ENCODE measurements at places on chromosomes 16 and 17. TPM values are rescaled to one million over a fixed set of nuclear protein-coding genes. Genes with fewer than 3 reads are reported as not detected.
A peak's percentile ranks its signal among the peaks of the same experiment; 100 is the strongest.

The CACNG1 gene
- total RNA-seq, result not detected

The TMEM238L gene
- total RNA-seq, result not detected

The NPIPA8 gene
- total RNA-seq, result 0.39 TPM

The SPNS2 gene
- total RNA-seq, result not detected

The AATK gene
- not detected for total RNA-seq

The CCL8 gene
- not detected for total RNA-seq

The MPV17L gene
- 1.3 TPM for total RNA-seq

The SNX20 gene
- total RNA-seq, result not detected

The TEKT5 gene
- 0.50 TPM for total RNA-seq

GRCh38 chr17:50240851-50241250, 33.4 kb upstream of the TMEM92 start:
- H3K36me3 ChIP-seq, result peaks cover 3% of the 10 kb centered on the region
- H3K27me3 ChIP-seq, result no peaks in the 10 kb centered on the region
- no peak for DNase-seq
- no peak overlapping the region for H3K4me3 ChIP-seq

GRCh38 chr17:28940675-28941074, 10.6 kb downstream of the PHF12 start:
- H3K4me3 ChIP-seq, result no peak overlapping the region
- H3K36me3 ChIP-seq, result peaks cover 10% of the 10 kb centered on the region
- H3K4me1 ChIP-seq, result peaks cover 37% of the 10 kb centered on the region
- DNase-seq, result no peak
- H3K27ac ChIP-seq, result no peak overlapping the region

GRCh38 chr17:7119314-7119713, 4.7 kb upstream of the ASGR2 start:
- H3K27me3 ChIP-seq, result peaks cover 25% of the 10 kb centered on the region
- H3K36me3 ChIP-seq, result no peaks in the 10 kb centered on the region
- H3K27ac ChIP-seq, result no peak overlapping the region
- no peak overlapping the region for H3K4me3 ChIP-seq
- DNase-seq, result no peak

GRCh38 chr17:72255481-72255880, 134.7 kb downstream of the SOX9 start:
- H3K4me3 ChIP-seq, result no peak overlapping the region
- no peak overlapping the region for H3K27ac ChIP-seq
- H3K36me3 ChIP-seq, result no peaks in the 10 kb centered on the region
- no peaks in the 10 kb centered on the region for H3K4me1 ChIP-seq

DNA sequence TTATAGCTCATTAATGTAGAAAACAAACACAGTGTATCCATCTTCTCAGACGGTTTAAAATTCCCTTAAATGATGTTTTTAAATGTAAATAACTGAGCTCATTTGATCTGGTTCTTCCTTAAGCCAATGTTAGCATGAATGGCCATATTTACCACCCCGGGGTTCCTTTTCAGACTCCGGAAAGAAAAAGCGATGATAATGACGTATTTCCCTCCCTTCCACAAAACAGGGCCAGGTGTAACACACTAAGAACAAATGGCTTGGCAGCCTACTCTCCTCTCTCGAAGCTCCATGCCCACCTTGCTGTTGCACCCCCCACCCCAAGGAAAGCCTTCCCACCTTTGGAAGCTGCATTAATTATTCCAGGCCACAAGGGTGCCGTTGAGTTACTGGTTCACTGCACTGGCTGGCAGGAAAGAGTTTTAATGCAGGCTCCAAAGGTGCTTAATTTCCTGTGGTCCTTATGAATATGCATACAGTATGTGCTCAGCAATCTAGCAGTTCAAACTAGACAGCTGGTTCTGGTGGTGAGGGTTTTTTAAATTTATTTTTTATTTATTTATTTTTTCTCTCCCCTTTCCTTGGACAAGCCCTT, 378.9 kb downstream of the WWOX start:
- no peak overlapping the region for H3K4me3 ChIP-seq
- no peak for DNase-seq
- no peaks in the 10 kb centered on the region for H3K36me3 ChIP-seq
- H3K4me1 ChIP-seq, result peaks cover 15% of the 10 kb centered on the region
- H3K27ac ChIP-seq, result no peak overlapping the region

DNA sequence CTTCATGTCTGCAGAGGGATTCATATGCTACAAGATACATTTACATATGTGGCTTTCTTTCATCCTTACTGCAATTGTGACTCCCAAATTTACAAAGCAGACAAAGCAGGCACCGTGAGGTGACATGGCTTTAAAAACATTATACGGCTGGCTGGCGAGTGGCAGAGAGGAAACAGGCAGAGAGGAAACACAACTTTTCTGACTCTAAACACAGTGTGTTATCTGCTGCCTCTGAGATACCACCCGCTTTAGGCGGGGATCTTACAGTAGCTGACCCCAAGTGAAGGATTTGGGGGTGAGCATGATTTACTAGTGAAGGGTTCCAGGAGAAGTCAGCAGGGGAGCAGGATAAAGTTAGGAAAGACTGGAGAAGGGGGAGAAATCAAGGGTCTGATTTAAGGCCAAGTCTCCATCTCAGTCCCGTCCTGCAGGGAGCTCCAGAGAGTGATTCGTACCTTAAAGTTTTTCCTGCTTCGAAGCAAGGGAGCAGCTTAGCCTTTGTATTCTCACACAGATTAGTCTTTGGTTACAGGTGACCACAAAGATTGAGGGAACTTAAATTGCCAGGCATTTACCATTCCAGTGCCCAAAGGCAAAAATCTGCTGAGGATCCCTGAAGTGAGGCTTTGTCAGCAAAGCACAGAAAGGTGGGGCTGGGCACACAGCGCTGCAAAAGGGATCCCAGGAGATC, 355.0 kb downstream of the GRIN2A start:
- H3K4me1 ChIP-seq, result no peaks in the 10 kb centered on the region
- H3K4me3 ChIP-seq, result no peak overlapping the region
- no peaks in the 10 kb centered on the region for H3K36me3 ChIP-seq
- DNase-seq, result no peak

DNA sequence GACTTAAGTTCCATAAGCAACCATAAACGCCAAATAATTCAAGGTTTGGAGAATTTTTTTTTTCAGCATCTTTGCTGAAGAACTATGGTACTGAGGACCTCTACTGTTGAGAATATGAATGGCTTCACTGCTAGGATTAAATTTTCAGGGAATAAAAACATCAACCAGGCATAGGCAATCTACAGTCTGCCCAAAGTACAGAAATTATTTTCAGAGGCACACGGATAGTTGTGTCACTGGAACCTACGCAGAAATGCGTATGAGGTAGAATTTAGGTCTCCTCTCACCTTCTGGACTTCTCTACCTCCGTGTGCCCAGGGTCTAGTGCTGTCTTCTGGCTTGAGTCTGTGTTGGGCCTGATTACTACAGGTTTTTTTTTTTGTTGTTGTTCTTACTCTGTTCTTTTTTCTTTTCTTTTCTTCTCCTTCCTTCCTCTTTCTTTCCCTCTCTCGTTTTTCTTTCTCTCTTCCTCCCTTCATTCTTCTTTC, 39.7 kb downstream of the NACA2 start:
- no peaks in the 10 kb centered on the region for H3K4me1 ChIP-seq
- H3K36me3 ChIP-seq, result no peaks in the 10 kb centered on the region
- DNase-seq, result no peak
- no peak overlapping the region for H3K27ac ChIP-seq
- peaks cover 56% of the 10 kb centered on the region for H3K27me3 ChIP-seq

DNA sequence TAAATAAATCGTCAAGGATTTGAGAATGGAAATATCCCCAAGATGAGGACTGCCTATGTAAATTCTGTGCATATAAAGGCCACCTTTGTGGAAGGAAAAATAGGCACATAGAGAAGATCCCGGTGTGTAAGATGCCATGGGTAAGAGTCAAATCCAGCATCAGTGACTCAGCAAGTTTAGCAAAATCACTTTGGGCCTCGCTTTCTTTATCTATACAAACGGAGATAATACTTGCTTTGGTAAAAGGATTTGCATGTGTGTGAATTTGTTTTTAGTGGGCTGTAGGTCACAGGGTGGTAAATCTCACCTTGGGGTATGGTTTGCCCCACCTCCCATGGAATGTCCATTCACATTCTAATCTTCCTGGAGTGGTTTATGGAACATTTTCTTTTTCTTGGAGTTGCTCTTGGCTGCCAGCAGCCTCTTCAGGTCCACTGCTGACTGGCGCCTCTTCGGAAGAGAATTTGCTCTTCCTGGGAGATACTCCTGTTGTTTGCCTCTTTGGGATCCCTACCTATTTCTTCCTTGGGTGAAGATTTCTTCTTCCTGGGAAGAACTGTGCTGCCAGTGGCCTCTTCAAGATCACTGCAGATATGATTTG, 587.6 kb downstream of the CDH11 start:
- H3K27me3 ChIP-seq, result no peaks in the 10 kb centered on the region
- H3K36me3 ChIP-seq, result peaks cover 1% of the 10 kb centered on the region
- no peak overlapping the region for H3K27ac ChIP-seq
- no peak for DNase-seq

DNA sequence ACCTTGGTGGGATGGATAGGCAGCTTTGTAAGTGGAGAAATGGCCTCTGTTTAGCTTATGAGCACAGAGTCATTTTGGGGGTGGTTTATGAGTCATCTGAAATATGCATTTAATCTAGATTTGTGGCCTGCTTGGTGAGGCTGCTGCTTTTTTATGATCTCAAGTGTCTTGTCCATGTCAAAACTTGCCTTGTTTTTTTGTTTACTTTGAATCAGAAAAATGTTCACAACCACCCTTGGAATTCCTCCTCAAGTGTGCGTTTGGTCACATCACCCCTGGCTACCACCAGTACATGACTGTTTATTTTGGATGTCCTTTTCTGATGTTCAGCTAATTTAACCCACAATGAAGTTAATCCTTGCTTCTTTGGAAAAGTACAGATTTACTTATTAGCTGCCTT, 64.6 kb downstream of the FTO start:
- H3K27ac ChIP-seq, result peak overlapping the region; percentile 94
- no peaks in the 10 kb centered on the region for H3K36me3 ChIP-seq
- H3K4me1 ChIP-seq, result peaks cover 23% of the 10 kb centered on the region
- H3K27me3 ChIP-seq, result no peaks in the 10 kb centered on the region
- peak overlapping the region; percentile 53 for H3K4me3 ChIP-seq

- peak overlapping the region; percentile 92 for H3K27ac ChIP-seq
- no peak for DNase-seq
- H3K4me1 ChIP-seq, result peaks cover 16% of the 10 kb centered on the region
Measured at GRCh38 chr16:80197741-80198201, 343.0 kb upstream of the DYNLRB2 start.

DNA sequence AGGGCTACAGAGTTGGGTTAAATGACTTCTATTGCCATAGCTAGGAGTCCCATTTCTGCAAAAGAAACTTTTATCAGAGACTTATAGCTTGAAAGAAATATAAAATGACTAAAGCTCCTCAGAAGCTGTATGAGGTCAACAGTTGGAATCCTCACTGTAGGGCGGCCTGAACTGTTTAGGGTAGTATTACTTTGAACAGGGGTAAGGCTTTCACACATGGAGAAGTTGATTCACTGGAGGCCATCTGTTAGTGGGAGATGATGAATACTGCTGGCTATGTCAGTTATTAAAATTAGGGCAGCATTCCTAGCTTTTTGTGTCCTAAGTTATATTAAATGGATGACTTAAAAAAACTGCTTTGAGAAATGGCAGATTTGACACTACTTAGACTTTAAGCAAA, 6.0 kb downstream of the TTC19 start:
- H3K4me3 ChIP-seq, result no peak overlapping the region
- peaks cover 72% of the 10 kb centered on the region for H3K36me3 ChIP-seq
- peaks cover 13% of the 10 kb centered on the region for H3K4me1 ChIP-seq
- no peaks in the 10 kb centered on the region for H3K27me3 ChIP-seq
- no peak overlapping the region for H3K27ac ChIP-seq

DNA sequence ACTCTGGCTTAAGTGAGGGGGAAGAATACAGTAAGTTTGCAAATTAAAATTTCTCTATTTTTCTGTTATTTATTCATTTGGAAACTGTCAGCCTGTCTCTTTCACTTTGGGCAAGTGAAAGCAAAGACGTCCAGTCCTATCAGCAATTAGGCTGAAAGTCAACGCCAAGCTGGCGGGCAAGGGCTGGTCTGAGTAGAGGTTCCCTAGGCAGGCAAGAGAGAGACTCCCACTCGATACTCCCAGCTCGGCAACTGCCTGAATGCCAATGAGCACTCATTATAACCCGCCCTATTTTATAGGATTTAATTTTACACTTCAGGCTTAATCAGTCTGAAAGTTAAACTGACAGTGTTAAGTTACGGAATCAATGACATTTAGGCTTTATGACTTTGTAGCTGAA, 14.3 kb upstream of the SLC38A8 start:
- peaks cover 65% of the 10 kb centered on the region for H3K36me3 ChIP-seq
- no peaks in the 10 kb centered on the region for H3K27me3 ChIP-seq
- H3K4me1 ChIP-seq, result no peaks in the 10 kb centered on the region
- no peak overlapping the region for H3K27ac ChIP-seq

DNA sequence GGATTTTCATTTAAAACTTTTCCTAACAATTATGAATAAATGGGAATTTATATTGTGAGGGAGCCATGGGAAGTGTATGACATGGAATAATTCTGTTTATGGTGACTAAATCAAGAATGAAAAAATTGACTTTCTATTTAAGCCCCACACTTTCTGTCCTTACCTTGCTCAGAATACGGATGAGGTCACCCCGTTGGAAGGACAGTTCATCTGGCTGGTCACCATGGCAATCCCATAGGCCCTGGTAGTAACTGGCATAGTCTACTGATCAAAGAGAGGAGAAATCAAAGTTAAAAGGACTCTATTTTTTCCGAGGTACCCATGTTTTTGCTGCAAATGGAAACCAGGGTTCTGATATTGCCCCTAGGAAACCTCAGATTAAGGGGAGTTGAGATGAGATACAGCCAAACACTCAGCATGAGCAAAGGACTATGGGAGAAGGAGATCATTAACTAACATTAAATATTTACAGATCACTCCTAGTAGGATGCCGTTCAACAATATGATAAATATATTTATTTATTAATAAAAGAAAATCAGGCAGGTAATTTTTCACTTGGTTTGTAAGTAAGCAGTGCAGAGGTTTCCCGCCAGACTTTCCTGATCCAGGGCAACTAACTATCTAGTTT, 54.9 kb downstream of the SNX11 start:
- no peaks in the 10 kb centered on the region for H3K36me3 ChIP-seq
- DNase-seq, result no peak
- H3K4me1 ChIP-seq, result peaks cover 7% of the 10 kb centered on the region
- peaks cover 39% of the 10 kb centered on the region for H3K27me3 ChIP-seq

GRCh38 chr17:82276938-82277337, 3.4 kb upstream of the CSNK1D start:
- H3K4me3 ChIP-seq, result no peak overlapping the region
- H3K36me3 ChIP-seq, result peaks cover 6% of the 10 kb centered on the region
- peaks cover 9% of the 10 kb centered on the region for H3K4me1 ChIP-seq

GRCh38 chr17:68783861-68784260, 171.3 kb downstream of the ABCA8 start:
- DNase-seq, result no peak
- H3K4me1 ChIP-seq, result peaks cover 6% of the 10 kb centered on the region
- H3K4me3 ChIP-seq, result no peak overlapping the region
- H3K27ac ChIP-seq, result no peak overlapping the region

GRCh38 chr16:57653936-57654335, 14.2 kb upstream of the ADGRG3 start:
- H3K27ac ChIP-seq, result no peak overlapping the region
- no peak for DNase-seq
- H3K4me1 ChIP-seq, result peaks cover 12% of the 10 kb centered on the region
- peaks cover under 1% of the 10 kb centered on the region for H3K27me3 ChIP-seq
- H3K4me3 ChIP-seq, result no peak overlapping the region
- H3K36me3 ChIP-seq, result no peaks in the 10 kb centered on the region
